Osteoblast (primary cell): ENCODE measurements at places on chromosomes 2 and 18. TPM values are rescaled to one million over a fixed set of nuclear protein-coding genes. Genes with fewer than 3 reads are reported as not detected.

DNA sequence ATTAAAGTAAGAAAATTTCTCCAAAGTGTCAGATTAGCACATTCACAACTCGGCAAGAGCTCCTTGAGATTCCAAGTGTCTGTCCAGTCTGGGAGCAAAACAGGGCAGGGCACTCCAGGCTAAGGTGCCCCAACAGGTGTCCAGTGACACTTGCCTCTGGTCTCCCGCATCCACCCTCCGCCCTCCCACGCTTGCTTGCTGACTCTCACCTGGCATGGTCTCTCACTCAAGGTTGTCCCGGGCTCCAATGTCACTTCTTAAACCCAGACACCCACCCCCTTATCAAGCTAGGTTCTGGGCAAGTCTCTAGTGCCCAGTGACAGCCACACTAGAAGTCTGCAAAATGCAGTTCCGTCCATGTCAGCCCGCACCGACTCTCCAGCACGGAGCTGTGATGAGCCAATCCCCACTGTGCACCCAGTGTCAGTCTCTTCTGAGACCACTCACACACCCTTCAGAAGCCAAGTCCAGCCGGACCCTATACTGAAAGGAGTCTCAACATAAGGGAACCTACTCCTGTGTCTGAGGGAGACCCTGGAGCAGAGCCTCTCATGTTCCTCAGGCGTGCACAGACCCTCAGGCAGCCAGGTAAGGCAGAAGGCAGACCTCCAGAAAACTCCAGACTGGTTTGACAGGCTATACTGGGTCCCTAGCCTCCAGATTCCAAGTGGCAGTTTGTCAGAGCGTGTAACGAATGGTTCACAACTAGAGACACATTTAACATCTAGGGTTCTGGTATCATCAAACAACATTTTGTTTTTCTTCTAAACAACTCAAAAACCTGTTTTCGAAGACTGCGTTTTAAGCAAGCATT lies 45.6 kb downstream of the HDLBP start:
- peak; percentile 69 for DNase-seq

GRCh38 chr2:99256677-99257076 lies 1.2 kb upstream of the LYG2 start:
- DNase-seq: no peak

The TUBA3E gene
- not detected in 2 replicates for total RNA-seq

The CHRND gene
- total RNA-seq: not detected in 2 replicates

- DNase-seq: peak; percentile 55
Observed at GRCh38 chr2:73252238-73253027, 18.3 kb downstream of the CCT7 start.

DNA sequence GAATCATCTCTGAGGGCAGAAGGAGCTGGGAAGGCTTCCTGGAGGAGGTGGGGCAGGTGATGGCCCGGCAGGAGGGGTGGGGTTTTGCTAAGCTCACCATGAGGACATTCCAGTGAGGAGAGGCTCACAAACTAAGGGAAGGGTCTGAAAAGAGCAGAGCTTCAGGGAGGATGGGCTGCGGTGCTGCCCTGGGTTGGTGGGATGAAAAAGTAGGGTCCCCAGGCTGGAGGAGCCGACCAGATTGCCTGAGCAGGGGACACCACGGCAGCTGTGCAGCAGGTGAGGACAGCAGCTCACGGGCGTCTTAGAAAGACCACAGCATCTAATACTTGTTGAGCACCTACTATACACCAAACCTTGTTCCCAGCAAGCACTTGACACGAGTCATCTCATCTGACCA lies 82.2 kb downstream of the DYSF start:
- DNase-seq: no peak

DNA sequence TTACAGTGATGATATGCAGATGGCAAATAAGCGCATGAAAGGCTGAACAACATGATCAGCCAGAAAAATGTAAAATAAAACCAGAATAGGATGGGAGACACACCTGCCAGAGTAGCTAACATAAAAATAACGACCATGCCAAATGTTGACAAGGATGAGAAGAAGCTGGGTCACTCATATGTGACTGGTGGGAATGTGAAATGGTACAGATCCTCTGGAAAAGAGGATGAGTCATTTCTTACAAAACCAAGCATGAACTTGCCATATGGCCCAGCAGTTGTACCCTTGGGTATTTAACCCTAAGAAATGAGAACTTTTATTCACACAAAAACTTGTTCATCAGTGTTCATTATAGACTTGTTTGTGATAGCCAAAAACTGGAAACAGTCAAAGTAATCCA lies 143.8 kb downstream of the SH3BP4 start:
- no peak for DNase-seq

DNA sequence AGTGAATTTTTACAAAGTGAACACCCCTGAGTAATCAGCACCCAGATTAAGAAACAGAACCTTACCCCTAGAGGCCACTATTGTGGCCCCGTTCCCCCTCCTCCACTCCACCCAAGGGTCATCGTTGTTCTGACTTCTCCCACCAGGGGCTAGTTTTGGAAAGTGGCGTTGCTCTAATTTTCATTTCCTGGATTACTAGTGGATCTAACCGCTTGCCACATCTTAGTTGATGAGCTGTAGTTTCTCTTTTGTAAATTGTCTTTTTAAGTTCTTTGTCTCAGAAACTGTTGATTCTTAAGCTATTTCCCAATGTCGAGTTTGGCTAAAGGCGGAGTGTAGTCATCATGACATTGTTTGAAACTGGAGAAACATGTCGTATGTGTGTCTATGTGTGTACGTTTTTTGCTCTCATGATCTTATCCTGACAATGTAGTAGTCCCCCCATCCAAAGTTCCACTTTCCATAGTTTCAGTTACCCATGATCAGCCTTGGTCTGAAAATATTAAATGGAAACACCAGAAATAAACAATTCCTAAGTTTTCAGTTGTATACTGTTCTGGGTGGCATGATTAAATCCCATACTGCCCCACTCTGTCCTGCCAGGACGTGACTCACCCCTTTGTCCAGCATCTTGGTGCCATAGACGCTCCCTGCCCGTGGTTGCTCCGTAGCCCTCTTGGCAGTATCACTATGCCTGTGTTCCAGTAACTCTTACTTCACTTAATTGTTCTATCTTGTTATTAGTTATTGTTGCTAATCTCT lies 71.0 kb upstream of the SP3 start:
- DNase-seq: no peak

DNA sequence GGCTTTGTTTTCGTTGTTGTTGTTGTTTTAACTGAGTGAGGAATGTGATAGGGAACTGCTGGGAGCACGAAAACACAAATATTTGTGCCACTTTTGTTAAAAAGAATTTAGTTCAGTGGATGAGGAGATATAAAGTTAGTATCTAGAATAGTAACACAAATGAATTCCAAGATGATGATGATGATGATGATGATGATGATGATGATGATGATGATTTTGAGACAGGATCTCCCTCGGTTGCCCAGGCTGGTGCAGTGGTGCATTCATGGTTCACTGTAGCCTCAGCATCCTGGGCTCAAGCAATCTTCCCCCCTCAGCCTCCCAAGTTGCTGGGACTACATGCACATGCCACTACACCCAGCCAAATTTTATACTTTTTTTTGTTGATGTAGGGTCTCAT lies 223.7 kb downstream of the DSEL start:
- no peak for DNase-seq

DNA sequence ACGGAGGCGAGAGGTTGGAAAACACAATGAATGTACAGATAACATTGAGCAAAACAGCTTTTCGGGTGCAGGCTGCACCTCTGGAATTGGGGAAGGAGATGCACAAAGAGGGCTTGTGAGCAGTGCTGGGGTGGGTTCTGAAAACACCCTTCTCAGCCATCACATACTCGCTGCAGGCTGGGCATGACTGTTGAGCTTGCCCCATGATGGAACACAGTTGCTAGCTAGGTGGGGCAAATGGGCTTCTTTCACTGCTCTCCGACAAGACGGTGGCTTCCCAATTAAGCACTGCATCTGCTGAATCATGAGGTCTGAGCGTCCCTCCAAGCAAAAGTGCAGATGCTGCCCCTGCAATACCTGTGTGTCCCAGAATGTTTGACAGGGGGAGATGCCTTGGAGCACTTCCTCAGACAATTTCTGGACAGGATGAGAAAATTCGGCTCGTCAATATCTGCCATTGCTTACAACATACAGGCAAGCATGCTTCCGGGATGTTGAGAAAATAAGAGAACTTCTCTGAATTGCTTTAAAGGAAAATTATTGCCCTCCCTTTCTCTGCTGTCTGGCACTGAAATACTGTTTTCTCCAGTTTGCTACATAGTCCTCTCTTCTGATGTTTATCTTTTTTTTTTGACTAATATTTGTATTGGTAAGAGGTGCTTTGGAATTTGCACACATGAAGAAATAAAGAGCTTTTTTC lies 77.3 kb upstream of the SH3BP4 start:
- no peak for DNase-seq

DNA sequence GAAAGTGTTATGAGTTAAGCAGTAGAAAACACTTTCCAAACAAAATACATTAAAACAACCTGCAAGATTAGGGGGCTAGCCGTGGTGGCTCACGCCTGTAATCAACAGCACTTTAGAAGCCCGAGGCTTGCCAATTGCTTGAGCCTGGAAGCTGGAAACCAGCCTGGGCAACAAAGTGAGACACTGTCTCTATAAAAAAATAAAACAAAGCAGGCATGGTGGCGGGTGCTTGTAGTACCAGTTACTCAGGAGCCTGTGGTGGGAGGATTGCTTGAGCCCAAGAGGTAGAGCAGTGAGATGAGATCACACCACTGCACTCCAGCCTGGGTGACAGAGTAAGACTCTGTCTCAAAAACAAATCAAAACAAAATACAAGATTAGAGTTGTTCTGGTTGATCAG lies 208.3 kb downstream of the ERBB4 start:
- no peak for DNase-seq
